Left lobe of liver (tissue), 2 donors: ENCODE measurements at places on chromosomes 3 and 15. TPM values are rescaled to one million over a fixed set of nuclear protein-coding genes. Genes with fewer than 3 reads are reported as not detected.

The NAA80 gene
- 4.9 TPM for total RNA-seq

The CACNA2D2 gene
- 0.50 TPM for total RNA-seq

The SLC9C1 gene
- not detected for total RNA-seq

The TRPM1 gene
- 0.10 TPM for total RNA-seq

The ZBED2 gene
- total RNA-seq = 0.20 TPM

The DUOX2 gene
- total RNA-seq = 0.10 TPM

The CCDC54 gene
- not detected for total RNA-seq

The NPAP1 gene
- 0.05 TPM for total RNA-seq

DNA sequence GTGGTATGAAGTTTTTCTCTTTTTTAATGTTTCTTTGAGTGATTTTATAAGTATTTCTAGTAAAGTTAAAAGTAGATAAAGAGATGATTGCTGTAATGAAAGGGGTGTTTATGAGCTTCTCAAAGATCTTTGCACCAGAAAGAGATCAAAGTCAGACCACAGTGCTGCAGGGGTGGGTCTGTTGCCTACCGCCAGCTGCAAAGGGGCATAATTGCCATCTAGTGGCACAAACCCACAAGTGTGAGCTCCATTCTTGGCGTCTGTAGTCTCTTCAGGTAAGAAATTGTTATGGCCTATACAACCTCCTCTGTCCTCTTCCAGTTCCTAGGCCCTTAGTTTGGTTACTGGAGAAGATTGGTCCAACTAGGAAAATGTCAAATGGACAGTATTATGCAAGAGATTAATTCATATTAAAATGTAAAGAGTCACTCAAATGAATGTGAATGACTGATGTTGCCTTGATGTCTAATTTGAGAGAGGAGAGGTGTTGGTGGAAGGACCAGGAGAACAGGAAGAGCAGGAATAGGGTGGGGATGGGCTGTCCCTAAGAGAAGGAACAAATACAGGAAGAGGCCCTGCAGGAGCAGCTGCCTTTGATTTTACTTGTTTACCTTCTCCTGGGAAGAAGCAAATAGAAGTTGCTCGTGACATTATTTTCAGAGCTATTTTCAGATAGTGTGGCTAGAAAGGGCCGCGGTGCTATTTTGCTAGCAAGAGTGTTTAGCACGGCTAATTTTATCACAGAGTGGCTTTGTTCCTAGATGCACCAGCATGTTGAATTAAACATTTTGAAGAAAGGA is 53.0 kb upstream of the GSK3B start:
- peak; percentile 42 for DNase-seq

DNA sequence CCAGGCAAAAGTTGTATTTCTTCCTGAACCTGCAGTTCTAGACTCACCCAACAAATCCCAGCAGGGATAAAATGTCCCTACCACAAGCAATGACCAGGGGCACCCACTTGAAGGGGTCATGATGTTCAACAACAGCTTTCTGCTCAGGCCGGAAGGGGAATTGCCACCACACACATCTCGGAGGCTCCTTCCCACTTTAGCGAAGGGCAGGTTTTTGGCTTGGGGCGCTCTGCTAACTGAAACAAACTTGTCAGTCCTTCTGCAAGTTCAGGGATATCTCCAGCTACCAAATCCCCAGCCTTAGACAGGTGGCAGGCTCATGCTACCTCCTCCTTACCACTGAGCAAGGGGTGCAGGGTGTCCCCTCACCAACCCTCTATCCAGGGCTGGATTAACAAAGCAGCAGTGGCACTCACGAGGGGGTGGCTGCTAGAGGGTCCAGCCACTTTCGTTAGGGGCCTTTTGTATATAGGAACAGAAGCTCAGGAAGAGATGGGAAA is 2.2 kb downstream of the ADCY5 start:
- no peak for DNase-seq

DNA sequence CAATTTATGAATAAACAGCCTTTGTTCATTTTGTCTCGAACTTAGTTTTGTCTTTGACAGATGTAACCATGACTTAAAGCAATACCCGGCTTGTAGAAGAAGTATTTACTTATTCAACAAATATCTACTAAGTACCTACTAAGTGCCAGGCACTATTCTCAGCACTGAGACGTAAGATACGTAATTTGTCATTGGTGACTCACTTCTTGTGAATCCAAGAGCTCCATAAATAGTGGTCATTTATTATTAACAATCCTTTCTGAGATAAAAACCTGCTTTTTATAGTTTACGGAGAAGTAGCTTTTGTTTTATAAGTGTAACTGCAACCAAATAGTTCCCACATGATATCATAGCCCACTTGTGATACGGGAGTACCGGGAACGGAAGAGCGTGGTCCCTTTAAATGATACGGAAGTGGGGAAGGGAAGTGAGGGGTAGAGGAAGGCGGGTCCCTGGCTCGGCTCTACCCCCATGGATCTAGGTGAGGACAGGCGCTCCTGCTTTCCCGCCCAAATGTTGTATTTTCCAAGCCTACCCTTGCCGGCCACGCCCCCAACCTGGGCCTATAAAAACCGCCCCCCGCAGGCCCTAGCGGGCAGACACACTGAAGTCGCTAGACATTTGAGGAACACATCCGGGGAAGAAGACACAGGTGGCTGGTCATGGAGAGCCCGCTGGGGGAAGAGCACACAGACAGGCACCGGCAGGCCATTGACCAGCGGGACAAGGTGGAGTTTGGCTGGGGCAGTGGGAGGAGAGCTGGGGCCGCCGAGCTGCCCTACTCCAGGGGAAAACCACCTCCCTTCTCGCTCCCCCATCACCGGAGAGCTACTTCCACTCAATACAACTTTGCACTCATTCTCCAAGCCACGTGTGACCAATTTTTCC is at the start of gene SAMMSON:
TSS of gene SAMMSON (plus strand) at position 594 of the 888 bp plus-strand sequence.
- no peak for DNase-seq

DNA sequence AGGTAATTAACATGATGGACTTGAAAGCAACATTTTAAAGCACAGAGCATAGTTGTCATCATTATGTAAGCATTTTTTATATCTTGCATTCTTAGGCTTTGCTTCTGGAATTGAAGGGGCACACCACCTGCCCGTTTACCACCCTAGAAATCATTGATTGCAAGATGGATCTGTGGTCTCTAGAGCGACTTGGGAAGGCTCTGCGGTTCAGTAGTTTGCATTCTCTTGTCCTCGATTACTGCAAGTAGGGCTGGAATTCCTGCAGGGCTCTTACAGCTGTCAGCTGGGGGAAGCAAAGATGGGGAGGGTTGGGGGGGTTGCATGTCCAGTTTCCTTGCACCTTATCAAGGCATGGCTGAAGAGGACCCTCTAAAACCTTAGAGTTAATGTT is 56.7 kb upstream of the RNF7 start:
- DNase-seq = no peak

DNA sequence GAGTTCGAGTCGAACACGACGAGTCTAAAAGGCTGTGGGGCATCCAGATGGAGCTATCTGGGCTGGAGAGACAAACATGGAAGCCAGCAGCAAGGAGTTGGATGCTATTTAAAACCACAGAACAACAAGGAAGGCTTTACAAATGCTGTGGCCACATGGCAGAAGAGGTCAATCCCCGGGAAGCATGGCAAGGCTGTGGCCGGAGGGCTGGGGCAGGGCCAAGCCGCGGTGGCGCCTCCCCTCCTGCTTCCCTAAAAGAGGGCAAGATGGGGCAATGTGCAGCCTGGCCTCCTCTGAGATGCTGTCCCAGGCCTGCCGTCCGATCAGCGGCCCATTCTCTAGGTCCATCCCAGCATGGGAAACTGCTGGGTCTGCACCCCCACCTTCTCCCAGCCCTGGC is 139.1 kb downstream of the SRGAP3 start:
- no peak for DNase-seq

- peak; percentile 51 for DNase-seq
Observed at GRCh38 chr3:11774296-11774877, 72.3 kb downstream of the TAMM41 start.

- no peak for DNase-seq
Observed at GRCh38 chr3:73094951-73095350, 33.5 kb downstream of the EBLN2 start.

- no peak for DNase-seq
Observed at GRCh38 chr3:15924914-15925313, 127.1 kb upstream of the ANKRD28 start.

DNA sequence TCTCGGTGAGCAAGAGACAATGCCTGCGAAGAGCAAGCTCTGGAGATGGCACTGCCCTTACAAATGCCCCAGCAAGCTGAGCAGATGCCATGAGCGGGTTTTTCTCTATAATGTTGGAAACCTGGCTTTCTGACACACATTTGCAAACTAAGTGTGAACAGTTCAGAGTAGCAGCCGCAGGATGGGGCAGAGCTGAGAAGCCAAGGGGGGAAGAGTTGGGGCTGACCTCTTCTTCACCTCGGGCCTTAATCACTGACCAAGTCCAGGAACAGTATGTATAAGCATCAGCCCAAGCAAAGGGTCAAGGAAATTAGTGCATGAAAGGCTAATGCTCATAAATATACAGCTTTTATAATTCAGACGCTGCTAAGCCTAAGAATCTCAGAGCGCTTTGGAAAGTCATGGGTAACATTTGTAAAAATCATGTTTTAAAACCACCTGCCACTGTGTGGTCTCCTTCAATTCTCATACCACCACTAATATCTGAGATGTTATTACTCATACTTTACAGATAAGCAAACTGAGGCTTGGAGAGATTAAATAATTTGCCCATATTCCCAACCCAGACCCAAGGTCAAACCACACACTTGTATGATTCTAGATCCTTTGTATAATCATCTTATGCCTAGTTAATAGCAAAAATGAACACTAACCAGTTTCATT is 603.4 kb downstream of the FOXP1 start:
- DNase-seq = no peak

DNA sequence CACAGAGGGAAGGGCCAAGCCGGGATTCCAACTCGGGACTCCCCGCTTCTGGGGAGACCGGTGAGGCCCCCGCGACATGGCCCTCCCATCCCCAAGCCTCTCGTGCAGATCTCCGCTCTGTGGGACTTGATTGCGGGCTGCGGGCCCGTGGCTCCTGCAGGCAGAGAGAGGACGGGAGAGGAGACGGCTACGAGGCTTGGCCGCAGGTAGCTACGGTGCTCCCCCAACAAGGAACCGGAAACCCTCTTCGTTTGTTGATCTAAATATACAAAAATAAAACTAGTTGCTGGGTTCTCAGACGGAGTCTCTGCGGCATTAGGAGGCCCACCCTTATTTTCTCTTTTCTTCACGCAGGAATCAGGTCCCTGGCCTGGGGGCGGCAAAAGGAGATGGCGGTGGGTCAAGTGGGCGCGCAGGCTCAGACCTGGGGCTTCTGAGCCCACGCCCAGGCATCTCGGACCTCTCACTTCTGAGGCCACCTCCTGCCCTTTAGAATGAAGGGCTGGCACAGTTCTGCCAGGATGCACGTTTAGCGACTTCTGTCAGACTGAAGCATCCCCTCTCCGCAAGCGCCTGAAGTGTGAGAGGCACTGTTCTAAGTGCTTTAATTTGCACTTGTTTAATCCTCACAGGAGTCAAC is 10.9 kb downstream of the GNB5 start:
- DNase-seq = no peak
